ENCODE measurements at places on chromosomes 7 and 10. TPM values are rescaled to one million over a fixed set of nuclear protein-coding genes. Genes with fewer than 3 reads are reported as not detected.

GFRA1 gene
- 2.0 TPM for total RNA-seq

DNA sequence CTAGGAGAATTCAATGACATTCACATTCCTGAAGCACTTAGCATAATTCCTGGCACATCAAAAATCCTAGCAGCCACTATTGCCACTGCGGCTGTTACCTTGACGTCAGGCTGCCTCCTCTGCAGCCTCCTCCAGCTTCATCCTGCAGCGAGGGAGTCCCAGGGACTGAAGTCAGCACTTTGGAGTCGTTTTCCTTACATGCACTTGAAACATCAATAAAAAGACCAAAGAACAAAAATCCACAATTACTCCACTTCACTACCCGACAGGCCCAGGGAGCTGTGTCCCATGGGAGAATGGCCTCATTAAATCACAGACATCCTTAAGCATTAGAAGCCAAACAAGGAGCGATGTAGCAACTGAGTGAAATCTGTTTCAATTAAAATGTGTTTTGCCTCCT, 48.6 kb upstream of the NANOS1 start:
- no peak for DNase-seq

GRCh38 chr10:73635781-73636180, 5.5 kb downstream of the MYOZ1 start:
- DNase-seq, result no peak

DNA sequence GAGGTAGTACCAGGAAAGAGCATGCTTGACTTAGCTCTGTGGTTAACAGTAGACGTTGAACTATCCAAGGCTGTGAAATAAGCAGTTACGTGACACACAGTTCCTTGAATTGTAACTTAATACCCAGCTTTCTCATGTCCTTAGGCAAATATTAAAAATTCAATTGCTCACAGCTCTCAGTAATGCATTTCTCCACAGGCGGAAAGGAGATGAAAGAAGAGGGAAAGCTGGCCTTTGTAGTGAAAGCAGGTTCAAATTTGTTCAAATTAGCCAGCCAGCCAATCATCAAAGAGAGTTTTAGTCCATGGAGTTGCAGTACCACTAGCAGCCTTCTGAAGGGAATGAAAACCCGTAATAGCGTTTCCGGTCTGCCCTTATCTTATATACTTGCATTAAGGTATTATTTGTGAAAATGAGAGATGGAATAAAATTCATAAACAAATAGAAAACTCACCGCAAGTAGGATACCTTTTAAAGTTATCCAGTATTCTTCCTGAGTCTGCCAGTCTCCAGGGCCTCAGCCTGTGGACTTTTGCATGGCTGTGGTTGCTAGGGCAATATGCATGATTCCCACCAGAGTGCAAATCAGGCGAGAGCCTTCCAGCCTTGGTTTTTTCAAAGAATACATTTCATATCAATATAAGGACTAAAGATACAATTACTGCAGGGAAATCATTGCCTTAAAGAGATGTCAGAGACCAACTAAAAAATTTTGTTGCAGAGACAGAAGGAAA, 795.5 kb downstream of the TNS3 start:
- DNase-seq, result no peak

DNA sequence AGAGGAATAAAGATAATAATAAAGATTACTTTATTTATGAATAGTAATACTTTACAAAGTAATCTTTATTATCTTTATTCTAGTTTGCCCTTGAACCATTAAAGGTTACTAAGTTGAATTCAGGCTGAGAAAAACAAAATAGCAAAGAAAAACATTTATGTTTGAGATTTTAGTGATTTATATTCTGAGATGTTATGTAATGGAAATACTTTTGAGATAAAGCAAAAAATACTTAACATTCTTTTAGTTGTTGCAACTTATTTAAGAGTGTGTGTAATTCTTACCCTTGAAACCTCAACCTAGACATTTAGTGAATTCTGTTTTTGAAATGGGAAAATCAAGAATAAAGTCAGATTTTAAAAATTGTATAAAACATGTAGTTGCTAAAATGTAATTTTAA, 40.0 kb downstream of the MINPP1 start:
- DNase-seq, result no peak

DNA sequence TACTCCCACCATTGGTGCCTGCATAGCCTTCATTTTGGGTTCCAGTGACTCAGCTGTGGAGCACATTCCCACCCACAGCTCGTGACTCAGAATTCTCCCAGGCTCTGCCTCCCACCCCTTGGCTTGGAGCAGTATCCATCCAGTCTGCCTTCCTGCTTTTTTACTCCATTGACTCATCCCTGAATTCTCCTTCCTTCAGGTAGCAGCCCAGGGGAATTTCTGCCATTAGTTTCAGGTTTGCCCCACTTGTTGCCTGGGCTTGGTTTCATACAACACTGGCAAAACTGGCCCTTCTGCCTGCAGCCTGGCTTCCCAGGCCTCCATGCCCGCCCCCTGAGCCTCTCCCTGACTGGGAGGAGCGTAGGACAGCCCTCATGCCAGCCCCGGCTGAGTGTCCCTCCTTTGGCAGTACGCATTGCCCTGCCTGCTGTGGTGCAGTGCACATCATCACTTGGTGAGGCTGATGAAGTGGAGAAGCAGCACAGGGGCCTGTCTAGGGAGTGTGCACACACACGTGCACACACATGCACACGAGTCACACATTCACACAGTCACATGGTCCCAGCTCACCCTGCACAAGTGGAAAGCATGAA, 55.0 kb downstream of the SNX10 start:
- no peak for DNase-seq

GRCh38 chr7:20395104-20395503, 64.4 kb downstream of the ITGB8 start:
- DNase-seq, result no peak

DNA sequence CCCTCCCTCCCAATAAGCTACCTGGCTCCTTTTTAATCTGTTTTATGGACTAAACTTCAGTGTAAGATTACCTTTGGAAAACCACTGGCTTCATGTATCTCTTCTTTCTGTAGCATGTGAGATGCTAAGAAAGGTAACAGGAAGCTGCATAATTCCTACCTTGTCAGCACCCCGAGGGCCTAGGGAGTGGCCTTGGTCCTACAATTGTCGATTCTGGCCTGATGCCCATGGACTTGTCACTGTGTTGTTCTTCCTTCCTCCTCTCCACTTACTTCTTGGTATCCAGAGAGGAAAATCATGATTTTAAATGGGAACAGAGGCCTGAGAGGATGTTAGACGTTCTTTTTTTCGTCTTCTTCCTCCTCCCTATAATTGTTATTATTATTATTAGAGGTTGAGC, 42.9 kb upstream of the PDZD8 start:
- DNase-seq, result no peak
